CD4-positive, alpha-beta T cell (primary cell): ENCODE measurements at places on chromosomes 7 and 10.

- DNase-seq: no peak
These were observed 244.5 kb downstream of the KIAA1217 start for GRCh38 chr10:24453404-24453830.

DNA sequence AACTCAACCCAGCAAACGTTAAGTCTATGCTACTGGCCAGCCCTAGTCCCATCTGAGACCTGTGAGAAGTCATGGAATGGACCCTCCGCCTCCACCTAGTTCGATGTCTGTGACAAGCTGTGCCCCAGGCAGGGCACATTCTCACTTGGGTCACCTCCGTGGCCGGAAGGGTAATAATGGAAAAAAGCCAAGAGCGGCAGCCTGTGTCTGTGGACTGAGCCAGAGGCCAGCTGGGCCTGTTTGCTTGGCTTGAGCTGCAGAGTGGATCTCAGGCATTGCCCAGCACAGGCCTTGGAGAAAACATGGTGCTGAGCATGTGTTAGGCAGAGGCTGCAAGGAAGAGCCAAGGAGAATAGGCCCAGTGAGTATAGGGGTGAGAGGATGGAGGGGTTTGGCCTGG is 97.8 kb downstream of the GALNT17 start:
- no peak for DNase-seq

DNA sequence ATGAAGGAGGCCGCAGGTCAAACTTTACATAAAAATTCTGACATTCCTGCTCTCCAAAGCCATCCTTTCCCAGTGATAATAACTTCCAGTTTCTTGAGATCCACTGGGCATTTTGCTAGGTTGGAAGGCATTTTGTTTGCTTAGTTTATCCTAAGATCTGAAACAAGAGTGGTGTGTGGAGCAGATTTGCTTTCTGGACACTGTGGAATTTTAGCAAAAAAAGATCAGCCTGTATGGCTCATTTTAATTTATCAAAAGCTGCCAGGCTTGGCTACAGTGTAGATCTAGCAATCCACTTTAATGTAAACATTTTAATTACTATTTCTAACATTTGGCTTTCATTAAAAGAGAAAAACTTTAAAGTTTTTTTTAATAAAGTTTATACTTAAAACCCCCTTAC is 124.8 kb downstream of the SAMD9 start:
- no peak for DNase-seq

GRCh38 chr7:114084002-114084471 is 165.2 kb upstream of the PPP1R3A start:
- no peak for DNase-seq

GRCh38 chr10:89097226-89097625 is 106.6 kb downstream of the FAS start:
- no peak for DNase-seq

GRCh38 chr7:34723866-34724490 is 66.0 kb downstream of the NPSR1 start:
- DNase-seq: no peak

DNA sequence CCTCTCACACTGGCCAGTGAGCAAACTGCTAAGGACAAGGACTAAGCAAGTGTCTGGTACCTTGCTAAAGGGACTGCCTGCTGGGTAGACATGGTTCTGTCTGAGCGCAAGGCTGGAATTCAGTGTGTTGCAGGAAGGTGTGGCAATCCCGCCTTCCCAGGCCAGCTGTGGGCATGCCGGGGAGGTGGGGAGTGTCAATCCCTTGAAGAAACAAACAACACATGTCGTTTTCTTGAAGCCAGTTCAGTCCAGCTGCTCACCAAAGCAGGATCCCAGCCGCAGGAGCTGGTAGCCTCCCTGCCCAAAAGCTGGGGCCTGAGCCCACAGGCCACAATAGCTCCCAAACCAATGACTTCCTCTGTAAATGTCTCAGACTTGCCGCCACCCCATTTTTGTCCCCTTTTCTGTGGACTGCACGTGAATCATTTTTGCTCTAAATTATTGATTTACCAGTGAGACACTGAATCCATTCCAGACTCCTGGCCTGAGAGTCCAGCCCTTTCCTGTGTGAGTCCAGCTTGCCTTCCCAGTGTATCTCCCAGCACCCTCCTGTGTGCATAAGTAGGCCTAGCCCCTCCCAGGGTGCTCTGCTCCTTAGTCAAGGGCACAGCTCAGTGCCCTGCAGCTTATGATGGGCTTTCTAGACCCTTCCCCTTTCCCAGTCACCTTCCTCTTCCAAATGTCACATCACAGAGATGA is 166.8 kb downstream of the RGS10 start:
- no peak for DNase-seq

- DNase-seq: no peak
These were observed 4.2 kb downstream of the TMEM248 start for GRCh38 chr7:66925255-66925654.

DNA sequence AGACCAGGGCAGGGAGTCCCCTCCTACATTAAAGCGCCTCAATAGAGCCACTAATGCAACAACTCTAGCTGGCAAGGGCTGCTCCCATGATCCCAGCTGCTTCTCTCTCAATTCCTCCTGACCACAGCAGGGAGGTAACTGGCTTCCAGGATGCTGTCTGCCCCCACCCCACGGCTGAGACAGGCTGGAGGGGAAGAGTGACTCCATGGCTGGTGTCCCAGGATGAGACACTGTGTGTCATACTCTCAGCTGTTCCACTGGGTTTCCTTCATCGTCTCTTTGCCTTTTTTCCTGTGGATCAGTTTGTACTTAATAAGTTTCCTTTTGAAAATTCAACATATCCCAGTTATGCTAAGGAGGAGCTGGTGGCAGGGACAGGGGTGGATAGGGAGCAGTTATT is 27.7 kb upstream of the MYH16 start:
- no peak for DNase-seq

GRCh38 chr7:138001529-138002095 is at the start of gene CREB3L2:
Gene CREB3L2 (minus strand): TSS chr7:138002086. CDS start chr7:138001705, 381 bp downstream.
- DNase-seq: peak; percentile 48

- DNase-seq: no peak
These were observed 28.6 kb upstream of the GIMAP8 start for GRCh38 chr7:150421831-150422230.

DNA sequence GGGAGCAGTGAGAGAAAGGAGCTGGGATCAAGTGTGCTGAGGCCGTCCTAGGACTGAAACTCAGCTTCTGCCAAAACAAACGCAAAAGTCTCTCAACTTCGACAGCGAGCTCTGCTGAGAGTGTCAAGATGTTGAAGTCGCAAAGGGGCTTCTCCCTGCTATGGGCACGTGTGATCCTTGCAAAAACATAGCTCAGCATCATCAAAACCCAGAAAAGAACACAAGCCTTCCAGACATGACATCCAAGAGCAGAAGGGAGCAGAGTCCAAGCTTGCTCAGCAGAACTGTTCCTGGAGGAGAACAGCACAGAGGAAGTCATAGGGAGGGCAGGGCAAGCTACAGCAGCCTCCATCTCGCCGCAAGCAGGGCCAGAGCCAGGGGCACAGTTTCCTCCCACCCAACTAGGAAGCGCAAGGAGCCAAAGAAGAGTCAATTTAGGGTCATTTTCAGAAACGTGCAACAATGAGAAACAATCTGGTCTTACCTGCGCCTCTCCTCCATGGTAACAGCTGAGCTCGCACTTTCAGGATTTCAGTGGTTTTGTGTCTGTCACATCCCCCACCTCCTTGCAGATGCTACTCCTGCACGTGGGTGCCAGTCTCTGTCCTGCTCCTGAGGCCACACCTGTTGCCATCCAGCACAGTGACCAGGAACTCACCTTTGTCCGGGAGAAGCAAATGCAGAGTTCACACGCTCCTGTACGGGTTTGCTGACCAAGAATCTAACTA is 113.9 kb downstream of the DIP2C start:
- DNase-seq: no peak

DNA sequence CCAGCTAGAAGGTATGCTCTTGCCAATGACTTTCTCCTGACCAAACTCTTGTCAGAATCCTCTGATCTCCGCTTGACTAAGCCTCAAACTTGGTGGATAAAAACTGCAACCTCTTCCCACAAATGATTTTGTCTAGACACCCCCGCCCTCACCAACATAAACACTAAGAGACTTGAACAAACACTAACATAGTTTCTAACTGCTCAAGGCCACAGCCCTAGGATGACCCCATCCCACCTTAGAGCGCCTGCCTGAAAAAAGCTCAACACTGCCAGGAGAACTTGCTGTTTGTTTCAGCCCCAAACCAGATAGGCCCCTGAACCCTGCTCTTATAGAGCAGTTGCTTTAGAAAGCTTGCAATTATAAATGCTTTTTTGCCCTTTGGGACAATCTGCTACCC is 71.8 kb downstream of the LRRN3 start:
- DNase-seq: no peak

GRCh38 chr7:131235489-131236317 is 92.0 kb upstream of the MKLN1 start:
- peak; percentile 81 for DNase-seq

- DNase-seq: no peak
These were observed 28.6 kb downstream of the PON3 start for GRCh38 chr7:95367606-95368005.

DNA sequence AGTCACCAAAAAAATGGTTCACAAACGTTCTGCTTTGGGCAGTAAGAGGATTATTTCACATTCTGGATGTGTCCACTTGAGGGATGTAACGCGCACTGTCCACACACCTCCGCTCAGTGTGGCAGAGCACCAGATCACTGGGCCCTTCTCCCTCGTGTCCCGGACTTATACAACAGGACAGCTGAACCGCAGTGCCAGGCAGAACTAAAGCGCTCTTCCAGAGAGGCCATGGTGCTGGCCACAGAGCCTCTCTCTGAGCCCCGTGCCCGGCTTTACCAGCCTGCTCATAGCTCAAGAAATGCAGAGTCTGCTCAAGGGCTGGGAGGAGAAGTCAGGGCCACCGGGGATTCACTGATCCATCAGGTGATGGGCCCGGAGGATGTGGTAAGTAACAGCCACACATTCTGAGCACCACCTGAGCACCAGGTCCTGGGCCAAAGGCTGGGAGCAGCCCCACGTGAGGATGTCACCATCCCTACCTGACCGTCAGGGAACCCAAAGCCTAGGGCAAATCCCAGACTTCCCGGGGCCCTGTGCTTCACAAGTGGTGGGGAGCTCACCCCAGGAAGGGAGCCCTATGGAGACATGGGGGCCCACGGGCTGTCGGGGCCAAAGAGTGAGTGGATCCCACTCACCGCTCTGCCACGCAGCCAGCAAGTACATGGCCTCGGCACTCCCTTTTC is 74.9 kb downstream of the FAM53B start:
- DNase-seq: no peak

- DNase-seq: no peak
These were observed 64.3 kb downstream of the ZRANB1 start for GRCh38 chr10:125006188-125006680.

GRCh38 chr7:101175664-101176063 is 4.4 kb downstream of the NAT16 start:
- no peak for DNase-seq

DNA sequence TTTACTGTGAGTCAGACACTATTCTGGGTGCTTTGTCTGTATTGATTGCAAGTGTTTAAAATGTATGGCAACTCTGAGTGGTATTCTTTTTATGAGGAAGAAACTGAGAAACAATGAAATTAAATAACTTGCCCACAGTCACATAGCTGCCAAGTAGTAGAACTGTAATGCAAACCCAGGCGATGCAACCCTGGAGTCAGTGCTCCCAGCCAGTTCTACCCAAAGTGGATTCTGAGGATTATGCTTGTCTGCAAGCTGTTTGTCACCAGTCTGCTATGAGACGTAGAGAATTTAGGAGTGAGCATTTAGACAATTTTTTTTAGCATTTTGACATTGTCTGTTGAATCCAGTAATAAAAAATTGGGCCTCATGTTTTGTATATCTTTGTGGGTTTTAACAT is 306.0 kb upstream of the LRGUK start:
- DNase-seq: no peak

- DNase-seq: no peak
These were observed 457.6 kb upstream of the COBL start for GRCh38 chr7:51774178-51774577.

DNA sequence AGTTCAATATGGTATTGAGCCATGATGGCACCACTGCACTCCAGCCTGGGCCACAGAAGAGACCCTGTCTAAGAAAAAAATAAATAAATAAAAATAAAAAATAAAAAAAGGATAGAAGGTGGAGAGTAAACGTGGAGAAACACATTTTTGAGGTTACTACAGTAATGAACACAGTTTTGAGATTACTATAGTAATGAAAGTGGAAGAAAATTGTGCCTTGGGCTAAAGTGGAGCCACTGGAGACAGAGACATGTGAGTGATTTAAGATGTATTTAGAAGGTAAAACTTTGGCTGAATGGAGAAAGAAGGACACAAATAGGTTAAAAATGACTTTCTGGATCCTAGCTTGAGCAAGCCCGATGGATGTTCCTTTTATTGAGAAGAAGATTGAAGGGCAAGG is 76.8 kb downstream of the HGF start:
- DNase-seq: no peak

DNA sequence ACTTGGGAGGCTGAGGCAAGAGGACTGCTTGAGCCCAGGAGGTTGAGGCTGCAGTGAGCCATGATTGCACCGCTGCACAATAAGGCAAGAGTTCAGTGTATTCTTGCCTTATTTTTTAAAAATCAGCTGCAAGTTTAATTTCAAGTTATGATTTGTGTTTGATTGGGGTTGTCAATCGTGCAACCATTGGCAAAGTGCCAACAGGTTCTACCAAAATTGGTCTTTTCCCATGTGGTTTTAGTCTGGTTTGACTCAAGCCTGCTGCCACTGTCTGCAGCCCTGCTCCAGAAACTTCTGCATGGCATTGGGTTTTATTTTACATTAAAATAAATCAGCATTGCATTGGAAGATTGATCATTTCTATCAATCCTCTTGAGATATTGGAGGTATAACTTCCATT is 72.7 kb downstream of the PTPRE start:
- DNase-seq: no peak

DNA sequence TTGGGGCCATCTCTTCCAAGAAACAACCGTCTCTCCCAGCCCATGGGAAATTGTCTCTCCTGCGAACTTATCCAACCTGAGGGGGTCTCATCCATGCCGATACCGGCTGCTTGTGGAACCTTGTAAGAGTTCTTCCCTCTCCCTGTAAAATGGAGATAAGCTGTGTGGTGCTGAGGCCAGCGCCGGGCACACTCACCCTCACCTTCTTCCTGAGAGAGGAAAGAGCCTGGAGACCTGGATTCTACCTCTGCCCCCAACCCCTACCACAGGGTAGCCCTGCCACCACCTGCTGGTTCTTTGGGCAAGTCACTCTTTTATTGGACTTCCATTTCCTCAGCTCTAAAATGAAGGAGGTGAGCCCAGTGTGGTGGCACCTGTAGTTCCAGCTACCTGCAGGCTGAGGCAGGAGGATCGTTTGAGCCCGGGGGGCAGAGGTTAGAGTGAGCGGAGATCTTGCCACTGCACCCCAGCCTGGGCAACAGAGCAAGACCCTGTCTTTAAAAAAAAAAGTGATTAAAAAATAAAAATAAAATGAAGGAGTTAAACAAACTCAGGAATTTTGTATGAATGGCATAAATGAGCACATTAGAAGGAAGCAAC is 38.4 kb upstream of the PSAP start:
- DNase-seq: no peak

- no peak for DNase-seq
These were observed 174.1 kb upstream of the BET1 start for GRCh38 chr7:94178230-94178629.

- DNase-seq: no peak
These were observed 3.6 kb upstream of the TBX20 start for GRCh38 chr7:35257251-35258124.
